ENCODE measurements at places on chromosomes 6 and 20.
A peak's percentile ranks its signal among the peaks of the same experiment; 100 is the strongest.

DNA sequence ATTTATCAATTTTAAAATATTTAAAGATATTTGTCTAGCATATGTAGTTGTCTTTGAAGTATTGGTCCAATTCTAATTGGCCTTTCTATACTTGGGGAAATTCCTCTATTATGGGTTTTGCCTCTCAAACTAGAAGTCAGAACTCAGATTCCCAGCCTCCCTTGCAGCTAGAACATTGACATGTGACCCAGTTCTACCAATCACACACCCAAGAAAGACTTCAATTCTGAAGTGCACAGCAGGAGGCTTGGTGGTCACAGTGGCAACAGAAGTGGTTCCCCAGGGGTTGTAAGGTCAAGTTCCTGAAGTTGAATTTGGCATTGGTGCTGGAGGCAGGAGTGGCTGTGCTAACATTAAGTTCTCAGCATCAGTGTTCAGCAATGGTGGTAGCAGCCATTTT lies 14.8 kb upstream of the FKBP5 start:
- no peak for DNase-seq

DNA sequence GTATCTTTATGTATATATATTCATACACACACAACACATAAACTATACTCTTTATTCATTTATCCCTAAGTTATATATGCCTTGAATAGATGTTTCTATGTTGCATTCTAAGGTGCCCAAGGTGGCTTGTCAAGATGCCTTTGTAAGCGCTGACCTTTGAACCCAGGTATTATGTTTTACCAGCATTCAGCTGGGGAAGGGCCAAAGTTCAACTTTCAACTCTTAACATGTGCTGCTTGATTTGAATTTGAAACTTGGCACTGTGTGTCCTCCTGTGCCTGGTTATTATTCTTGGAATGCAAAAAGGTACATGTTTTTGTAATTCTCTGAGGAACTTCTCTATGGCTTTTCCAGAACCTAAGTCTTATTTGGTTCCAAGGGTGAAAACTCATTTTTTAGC lies 146.5 kb downstream of the EDN1 start:
- no peak for DNase-seq

DNA sequence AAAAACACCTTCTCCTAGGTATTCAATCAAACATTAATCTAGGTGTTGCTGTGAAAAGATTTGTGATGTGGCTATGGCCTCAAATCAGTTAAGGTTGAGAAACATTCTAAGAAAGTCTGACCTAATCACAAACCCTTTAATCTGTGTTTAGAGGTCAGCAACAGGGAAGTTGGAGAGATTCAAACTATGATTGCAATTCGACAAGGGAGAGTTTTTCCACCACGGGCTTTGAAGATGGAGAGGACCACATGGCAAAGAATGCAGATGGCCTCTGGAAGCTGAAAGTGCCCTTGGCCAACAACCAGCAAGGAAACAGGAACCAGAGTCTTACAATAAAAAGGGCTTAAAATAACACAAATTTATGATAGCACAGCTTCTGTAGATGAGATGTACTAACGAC lies 29.6 kb upstream of the LGSN start:
- no peak for DNase-seq

GRCh38 chr6:73309785-73310502 lies 44.1 kb downstream of the DPPA5 start:
- peak; percentile 59 for DNase-seq

DNA sequence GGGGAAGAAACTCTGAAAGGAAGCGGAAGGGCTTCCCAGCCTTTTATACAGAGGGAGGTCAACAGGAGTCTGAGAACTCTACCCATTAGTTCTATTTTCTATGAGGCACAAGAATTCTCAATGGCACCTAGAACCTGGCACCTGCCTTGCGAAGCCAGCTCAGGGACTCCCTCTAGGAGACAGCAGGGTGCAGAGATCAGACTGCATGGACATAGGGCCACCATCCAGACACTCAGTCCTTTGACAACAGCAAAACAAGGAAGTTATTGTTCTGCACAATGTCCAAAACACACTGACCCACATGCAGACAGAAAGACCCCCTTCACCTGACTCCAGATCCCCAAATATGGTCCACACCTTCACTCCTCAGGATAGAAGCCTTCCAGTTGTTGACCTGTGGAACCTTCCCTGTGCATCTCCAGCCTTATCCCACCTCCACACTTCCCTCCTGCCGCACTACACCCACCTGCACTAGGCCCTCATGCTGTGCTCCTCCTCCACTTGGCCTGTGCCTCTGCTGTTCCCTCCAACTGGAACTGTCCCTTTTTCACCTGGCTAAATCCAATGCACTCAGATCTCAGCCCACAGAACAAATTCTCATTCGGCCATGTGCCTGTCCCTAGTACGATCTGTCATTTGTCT lies 27.8 kb downstream of the ACSS1 start:
- DNase-seq = no peak

GRCh38 chr6:146767632-146768031 lies 168.9 kb downstream of the ADGB start:
- DNase-seq = no peak

- DNase-seq = peak; percentile 81
Measured at GRCh38 chr6:106547601-106548453, 81.5 kb downstream of the RTN4IP1 start.

GRCh38 chr6:41072836-41073202 lies at the start of gene NFYA:
Gene NFYA (plus strand): TSS chr6:41072974. CDS start chr6:41079090, 6,116 bp downstream.
- no peak for DNase-seq

GRCh38 chr6:111607279-111607678 lies 1.6 kb upstream of the TRAF3IP2 start:
- DNase-seq = no peak

DNA sequence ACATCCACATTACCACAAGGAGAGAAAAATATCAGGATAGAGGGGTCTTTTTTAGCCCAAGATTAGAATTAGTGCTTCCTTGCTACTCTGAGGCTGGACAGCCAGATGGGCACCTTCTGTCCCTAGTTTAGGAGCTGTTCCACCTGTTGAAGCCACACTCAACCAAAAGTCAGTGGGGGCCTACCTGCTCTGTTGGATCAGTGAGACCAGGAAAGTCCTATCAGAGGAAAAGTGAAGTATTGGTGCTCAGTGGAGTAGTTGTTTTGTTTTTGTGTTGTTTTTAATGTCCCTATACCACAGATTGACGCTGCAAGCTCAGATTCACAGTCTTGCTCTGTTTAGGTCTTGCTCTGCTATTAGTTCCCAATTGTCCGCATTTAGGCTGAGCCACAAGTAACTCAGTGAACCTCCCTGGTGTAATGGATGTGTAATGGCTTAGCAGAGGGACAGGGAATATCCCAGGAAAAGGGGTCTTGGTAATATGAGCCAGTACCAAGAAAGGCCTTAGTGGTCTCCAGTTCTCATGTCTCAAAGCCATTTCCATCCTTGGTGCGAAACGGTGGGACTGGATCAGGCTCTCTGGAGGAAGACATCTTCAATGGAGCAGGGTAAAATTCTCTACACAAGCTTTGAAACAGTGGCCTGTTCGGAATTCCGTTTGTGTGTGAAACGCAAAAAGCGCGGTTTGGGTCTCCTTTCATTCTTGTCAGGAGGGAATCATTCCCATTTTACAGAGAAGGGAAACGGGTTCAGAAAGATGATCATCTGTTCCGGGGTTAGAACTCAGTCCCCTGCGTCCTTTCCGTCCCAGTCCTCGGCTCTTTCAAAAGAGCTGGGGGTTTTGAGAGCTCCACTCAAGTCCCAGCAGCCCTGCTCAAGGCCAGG lies 631 bp upstream of the PABPC1L start:
- DNase-seq = no peak

GRCh38 chr20:51713213-51713598 lies 55.0 kb downstream of the ATP9A start:
- no peak for DNase-seq

- DNase-seq = peak; percentile 60
Measured at GRCh38 chr20:46767127-46767761, 57.8 kb downstream of the SLC2A10 start.

DNA sequence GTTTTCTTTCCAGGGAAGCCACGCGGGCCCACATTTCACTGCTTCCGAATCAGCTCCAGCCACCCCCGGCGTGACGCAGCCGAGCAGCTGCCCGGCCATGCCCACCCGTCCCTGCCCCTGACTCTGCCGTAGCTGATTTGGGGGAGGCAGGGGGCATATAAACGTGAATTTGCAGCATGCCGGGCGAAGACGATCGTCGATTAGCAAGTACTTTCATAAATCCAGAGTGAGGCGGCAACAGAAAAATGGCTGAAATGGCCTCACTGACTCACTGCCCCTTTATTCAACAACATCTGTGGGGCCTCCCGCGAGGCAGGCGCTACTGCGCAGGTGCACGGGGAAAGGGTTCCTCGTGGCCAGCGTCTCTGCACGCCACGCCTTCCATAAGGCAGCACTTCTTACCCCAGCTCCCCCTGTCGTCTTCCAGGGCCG lies 118.0 kb downstream of the DLL1 start:
- DNase-seq = no peak

DNA sequence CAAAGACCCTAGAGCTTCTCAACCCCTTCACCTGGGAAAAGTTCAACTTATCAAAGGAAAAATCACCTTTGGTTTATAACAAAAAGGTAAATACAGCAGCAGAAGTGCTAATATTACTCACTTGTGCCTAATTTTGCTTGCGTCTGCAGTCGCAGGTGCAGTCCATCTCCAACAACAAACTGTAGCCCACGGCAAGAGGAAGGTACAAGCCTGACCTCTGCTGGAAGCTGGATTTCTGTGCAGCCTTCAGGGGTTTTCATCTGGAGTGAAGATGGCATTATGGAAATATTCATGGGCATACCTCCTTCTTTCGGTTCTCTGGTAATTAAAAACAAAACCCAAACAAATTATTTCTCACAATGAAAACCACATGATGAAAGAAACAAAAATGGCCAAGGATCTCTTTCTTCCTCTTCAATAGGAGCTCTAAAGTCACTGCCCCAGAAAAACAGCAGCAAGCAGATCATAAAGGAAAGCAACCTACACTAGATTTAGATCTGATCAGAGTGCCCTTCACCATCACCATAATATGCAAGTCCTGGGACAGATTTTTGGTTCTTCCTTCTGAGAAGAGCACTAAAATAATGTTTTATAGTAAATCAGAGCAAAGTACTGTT lies 7.8 kb downstream of the UBE3D start:
- peak; percentile 34 for DNase-seq

GRCh38 chr6:111445861-111446267 lies 37.2 kb downstream of the REV3L start:
- no peak for DNase-seq

DNA sequence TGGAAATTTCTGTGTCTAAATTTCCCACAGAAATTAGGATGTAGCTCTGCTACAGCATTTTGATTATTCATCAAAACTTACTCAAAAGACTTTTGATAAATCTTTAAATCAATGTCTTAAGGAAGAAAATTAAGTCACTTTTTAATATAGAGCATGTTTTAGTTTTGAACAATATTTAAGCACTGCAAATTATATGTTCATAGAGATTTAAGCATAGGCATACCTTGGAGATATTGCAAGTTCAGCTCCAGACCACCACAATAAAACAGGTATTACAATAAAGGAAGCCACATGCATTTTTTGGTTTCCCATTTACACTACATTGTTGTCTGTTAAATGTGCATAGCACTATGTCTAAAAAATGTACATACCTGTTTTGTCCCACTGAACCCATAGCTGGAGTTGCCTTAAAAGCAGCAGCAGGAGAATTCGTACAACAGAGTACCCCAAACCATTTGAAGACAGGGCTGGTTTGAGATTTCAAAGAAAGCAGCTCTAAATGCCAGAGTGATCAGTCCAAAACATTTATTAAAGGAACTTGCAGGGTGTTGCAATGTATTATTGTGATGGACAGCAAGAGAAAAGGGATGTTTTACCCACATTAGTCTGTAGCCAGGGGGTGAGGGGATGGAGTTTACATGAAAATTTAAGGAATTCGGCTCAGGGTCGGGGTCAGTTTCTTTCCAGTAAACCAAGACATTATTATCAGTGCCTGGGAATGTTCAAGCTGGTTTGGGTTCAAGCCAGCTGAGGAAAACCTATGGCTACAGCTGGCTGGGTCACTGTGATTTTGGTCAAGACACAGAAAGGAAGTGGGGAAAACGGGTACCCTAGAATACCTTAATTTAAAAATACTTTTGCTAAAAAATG lies 6.3 kb upstream of the LOC128125822 start:
- DNase-seq = no peak

Measured in A172 (cell line).